ENCODE measurements at places on chromosomes 2 and 18.

DNA sequence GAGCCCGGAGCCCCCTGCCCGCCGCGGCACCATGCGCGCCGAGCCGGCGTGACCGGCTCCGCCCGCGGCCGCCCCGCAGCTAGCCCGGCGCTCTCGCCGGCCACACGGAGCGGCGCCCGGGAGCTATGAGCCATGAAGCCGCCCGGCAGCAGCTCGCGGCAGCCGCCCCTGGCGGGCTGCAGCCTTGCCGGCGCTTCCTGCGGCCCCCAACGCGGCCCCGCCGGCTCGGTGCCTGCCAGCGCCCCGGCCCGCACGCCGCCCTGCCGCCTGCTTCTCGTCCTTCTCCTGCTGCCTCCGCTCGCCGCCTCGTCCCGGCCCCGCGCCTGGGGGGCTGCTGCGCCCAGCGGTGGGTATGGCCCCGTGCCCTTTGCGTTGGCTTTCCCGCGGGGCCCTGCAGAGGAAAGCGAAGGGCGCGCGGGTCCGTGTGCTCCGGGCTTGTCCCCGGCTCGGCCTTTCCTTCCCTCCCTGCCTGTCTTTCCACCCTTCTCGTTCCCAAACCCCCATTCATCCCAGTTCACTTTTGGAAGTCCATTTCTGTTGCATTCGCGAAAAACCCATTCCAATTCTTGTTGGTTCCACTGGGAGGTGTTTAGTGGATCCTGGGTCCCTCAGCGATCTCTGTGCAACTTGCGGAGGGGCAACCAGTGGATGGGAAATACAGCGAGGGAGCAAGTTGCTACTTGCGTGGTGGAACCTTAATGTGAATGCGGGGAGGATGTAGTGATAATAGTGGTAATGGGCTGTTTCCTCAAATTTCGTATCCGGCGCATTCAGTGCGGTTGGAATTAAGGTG, 599 bp downstream of the ADAM23 start:
- peak; percentile 24 for DNase-seq

DNA sequence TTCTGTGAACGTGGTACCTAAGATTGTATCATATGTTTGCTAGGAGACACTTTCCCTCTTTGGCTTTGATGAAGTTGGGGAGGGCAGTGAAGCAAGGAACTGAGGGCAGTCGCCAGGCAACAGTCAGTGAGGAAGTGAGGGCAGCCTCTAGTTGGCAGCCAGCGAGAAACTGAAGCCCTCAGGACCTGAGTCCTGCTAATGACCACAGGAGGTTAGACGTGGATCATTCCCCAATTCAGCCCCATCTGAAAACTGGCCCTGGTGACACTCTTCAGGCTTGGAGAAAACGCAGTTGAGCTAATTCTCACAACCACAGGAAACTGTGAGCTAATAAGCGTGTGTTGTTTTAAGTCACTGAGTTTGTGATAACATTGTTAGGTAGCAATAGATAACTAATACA, 84.5 kb upstream of the REG3G start:
- DNase-seq = no peak

- DNase-seq = no peak
Measured at GRCh38 chr2:97995026-97995733, 568 bp downstream of the TMEM131 start.

GRCh38 chr2:9037166-9037565, 33.7 kb upstream of the MBOAT2 start:
- no peak for DNase-seq

DNA sequence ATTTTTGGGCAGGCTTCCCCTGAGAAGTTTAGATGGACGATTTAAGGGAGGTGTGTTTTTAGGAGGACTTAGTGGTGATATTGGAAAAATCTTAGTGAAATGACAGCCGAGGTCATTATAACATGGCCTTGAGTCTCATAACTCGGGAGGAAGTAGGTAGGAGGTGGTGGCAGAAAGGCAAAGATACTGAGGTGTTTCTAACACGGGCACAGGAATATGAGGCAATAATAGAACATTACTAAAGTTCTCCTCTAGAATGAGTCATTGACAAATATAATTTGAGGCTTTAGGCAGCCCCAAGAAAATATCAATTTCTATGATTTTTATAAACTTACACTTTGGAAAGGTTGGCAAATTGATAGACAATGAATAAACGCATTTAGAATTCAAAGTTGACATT, 146.1 kb upstream of the ZEB2 start:
- DNase-seq = no peak

DNA sequence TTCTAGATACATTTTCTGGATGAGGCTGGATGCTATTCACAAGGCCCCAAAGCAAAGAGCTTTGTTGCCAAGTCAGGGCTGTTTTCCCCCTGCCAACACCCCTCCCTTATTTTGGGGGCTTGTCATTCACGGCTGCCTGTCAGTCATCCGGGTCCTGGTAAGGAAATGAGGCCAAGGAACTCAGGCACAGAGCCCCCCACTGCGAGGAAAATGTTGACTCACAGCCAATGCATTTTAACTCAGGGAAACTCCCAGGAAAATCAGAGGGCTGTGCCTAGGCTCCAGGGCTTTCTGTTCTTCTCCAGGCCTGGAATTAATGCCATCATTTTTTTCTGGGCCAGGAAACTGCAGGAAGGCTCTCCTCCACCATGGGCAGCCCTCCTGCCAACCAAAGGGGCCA, 241.1 kb downstream of the SMAD2 start:
- no peak for DNase-seq

- no peak for DNase-seq
Measured at GRCh38 chr18:58288921-58289797, 245.1 kb downstream of the NEDD4L start.

GRCh38 chr2:166539340-166540162, 45.5 kb upstream of the SCN7A start:
- no peak for DNase-seq

DNA sequence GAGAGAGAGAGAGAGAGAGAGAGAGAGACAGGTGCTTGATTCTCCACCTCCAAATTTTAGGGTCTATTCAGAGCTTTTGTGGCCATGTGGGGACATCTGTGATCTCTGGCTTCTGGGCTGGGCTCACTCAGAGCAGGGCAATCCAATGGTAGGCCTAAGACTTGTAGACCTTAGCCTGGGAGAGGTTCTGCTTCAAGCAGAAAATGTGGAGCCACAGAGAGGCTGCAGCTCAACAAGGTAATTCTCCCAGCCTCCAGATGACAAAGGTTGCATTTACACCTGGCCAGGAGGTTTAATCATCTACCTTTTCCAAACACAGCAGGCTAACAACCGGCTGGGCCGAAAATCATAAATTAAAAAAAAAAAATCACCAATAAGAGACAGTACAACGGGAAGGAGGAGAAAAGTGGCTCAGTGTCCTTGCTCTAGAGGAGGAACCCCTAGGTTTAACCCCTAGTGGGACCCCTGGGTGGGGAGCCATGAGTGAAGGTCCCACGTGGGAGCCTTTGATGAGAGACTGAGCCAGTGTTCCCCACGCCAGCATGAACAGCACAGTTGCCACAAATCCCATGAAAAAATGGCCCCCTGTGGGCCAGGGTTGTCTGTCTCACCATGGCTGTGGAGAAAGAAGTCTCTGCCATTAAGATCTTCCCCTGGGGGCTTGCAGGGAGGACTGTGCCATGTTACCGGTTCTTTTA, 124.0 kb upstream of the GATA6 start:
- no peak for DNase-seq

- DNase-seq = no peak
Measured at GRCh38 chr2:8485736-8486135, 196.1 kb upstream of the ID2 start.

All from ovary (tissue), 10 donors.